ENCODE measurements at places on chromosomes 13 and 19.

GRCh38 chr19:45117671-45118070 lies 24.7 kb downstream of the PPP1R37 start:
- no peak for DNase-seq

DNA sequence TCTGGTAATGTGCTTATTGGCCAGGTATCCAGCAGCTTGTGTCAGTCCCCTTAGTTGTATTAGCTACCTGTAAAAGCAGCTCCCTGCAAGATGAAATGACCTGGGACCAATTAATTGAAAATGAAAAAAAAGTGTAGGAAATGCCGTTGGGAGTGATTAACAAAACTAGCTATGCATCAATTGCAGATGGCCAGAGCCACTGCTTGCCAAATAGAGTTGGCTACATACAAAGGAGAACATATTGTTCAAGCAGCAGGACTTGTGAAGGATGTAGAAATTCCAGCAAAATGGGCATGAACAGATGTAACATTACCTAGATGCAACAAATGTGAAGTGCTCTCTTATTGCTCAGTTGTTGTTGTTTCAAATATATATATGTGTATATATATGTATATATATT lies 300.5 kb downstream of the PCDH17 start:
- DNase-seq, result no peak

DNA sequence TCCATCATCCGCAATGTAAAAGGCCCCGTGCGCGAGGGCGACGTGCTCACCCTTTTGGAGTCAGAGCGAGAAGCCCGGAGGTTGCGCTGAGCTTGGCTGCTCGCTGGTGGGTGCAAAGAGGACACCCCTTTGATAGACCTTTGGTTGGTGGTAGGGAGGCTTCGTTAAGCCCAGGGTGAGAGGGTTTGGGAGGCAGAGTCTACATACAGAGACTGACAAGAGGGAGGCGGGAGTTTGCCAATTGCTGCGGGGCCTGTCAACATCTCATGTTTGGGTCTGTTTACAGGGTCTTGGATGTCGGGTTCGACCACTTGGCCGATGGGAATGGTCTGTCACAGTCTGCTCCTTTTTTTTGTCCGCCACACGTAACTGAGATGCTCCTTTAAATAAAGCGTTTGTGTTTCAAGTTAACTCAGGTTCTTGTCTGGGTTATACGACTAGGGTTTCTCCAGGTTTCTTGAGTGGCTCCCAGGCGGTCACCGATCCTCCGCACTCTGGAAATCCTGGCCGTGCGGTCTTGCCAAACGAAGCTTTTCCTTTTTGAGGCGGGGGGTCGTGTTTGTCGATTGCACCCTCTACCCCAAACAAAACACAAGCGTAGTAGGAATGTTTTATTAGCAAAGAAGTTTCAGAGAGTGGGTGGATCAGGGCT lies 816 bp downstream of the RPS28 start:
- no peak for DNase-seq

DNA sequence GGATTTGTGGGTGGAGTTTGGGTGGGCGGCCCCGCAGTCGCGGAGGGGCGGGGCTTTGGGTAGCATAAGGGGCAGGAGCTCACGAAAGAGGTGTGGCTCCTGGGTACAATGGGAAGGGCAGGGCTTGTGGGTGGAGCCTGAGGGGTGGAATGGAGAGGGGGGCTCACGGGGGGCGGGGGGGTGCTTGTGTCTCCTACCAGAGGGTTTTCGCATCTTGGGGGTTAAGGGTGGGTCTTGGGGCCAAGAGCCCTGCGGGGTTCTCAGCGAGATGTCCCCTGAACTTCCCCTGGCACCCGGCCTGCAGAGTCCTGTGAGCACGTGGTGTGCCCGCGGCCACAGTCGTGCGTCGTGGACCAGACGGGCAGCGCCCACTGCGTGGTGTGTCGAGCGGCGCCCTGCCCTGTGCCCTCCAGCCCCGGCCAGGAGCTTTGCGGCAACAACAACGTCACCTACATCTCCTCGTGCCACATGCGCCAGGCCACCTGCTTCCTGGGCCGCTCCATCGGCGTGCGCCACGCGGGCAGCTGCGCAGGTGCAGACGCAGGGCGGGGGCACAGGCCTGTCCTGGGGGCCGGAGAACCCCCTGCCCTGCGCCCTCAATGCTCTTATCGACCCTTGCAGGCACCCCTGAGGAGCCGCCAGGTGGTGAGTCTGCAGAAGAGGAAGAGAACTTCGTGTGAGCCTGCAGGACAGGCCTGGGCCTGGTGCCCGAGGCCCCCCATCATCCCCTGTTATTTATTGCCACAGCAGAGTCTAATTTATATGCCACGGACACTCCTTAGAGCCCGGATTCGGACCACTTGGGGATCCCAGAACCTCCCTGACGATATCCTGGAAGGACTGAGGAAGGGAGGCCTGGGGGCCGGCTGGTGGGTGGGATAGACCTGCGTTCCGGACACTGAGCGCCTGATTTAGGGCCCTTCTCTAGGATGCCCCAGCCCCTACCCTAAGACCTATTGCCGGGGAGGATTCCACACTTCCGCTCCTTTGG lies 5.1 kb downstream of the FSTL3 start:
- no peak for DNase-seq

DNA sequence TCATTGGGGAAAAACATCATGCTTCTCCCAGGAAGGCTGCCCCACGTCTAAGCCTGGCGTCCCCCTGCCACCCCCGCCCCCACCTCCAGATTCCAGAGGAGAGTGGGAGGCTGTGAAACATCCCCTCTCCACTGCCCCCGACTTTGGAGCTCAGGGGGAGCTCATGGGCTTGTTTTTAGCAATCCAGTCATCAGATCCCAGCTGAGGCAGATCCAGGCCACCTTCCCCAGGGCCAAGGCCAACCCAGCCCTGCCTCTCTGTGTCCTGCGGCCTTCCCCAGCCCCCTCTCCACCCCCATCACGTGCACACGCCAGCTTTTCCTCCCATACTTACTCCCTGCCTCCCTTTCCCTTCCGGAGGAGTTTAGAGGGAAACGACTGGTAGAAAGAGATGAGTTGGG lies 38.8 kb downstream of the SHISA2 start:
- no peak for DNase-seq

- no peak for DNase-seq
These were observed 665 bp downstream of the ZNF497 start for GRCh38 chr19:58361900-58362271.

DNA sequence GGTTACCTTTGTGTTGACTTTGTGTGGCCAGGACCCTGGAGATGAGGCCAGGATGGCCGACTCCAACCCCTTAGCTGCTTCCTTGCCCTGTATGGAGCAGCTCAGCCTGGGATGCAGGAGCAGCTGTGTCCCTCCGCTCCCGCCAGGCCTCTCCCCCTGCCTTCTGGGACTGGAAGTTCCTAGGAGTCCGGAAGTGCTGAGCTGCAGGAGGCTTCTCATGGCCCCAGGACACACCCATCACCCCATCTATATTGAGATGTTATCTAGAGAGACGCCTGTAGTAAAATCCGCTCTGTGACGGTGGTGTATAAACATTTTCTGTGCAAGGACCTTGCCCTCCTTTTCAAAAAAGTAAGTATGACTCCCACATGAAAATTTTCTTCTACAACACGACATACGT lies 27.0 kb downstream of the WTIP start:
- peak; percentile 62 for DNase-seq

GRCh38 chr19:373391-374182 lies 29.0 kb upstream of the MIER2 start:
- no peak for DNase-seq

GRCh38 chr19:39032063-39032918 lies at the start of gene FBXO27:
TSS of gene FBXO27 (minus strand) at chr19:39032549. CDS start at chr19:39032227, 322 bp downstream.
- no peak for DNase-seq

DNA sequence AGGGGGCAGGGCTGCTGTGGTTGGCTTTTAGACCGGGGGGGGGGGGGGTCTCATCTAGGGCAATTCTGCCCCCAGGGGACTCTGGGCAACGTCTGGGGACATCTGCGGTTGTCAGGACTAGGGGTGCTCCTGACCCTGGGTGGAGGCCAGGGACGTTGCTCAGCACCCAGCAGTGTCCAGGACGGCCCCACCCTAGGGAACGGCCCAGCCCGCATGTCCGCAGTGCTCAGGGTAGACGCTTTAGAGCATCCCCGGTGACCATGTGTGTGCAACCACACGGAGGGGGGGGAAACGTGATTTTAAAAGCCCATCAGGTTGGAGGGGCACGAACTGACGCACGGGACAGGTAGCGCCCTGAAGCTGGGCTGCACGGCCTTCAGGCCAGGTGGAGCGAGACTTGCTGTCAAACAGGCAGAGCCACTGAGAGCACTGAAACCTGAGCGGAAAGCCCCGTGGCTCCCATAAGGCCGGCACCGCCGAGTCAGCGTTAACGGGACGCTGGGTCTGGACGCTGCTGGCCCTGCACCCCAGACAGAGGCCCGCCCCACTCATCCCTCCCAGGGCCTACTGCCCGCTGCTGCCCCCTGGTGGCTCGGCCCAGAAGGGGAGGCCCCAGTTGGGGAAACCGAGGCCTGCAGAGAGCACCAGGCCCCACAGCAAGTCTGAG lies 8.3 kb downstream of the CACTIN start:
- peak; percentile 56 for DNase-seq

DNA sequence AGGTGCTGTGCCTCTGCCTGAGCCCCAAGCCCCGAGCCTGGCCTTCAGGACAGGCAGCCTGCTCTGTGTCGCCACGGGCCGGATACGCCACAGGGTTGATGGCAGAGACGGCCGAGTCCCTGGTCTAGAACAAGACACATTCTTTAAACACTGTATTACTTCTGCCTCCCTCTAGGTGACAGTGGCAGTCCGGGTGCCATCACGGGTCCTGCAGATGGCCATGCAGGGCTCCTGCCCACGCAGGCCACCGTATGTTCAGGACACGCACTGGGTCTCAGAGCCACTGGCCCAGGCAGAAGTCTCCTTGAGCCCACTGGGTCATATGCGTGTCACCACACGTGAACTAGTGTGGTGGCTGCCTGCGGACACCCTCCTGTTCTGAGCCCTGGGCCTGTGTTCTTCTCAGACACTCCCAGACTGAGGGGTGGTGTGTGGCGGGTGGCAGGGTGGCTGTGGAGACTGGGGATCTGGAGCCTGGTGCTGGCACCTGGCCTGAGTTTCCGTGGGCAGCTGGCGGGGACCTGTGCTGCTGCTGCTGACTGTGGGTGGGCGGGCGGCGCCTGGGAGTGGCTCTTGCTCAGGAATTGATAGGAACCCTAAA lies 4.4 kb downstream of the PLEKHJ1 start:
- DNase-seq, result no peak

- no peak for DNase-seq
These were observed 577.3 kb upstream of the GPC6 start for GRCh38 chr13:92649140-92649813.

GRCh38 chr13:67855741-67856238 lies 625.7 kb upstream of the PCDH9 start:
- no peak for DNase-seq

DNA sequence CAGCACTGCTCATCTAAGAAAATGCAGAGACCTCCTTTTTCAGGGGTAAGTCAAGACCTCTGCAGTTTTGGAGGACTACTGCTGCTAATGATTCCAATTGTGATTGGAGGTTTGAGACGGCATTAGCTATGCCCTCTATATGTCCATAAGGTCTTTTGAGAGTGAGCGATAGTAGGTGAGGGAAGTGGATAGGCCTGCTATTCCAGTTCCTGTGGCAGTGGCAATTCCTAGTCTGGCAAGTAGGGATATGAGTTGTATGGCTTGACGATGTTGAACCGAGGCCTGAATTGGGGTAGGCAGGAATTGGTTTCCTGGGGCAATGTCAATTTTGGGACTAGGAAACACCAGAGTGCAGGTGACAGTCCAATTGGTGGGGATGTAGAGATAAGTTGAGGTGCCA lies 913.1 kb upstream of the SLITRK5 start:
- no peak for DNase-seq

DNA sequence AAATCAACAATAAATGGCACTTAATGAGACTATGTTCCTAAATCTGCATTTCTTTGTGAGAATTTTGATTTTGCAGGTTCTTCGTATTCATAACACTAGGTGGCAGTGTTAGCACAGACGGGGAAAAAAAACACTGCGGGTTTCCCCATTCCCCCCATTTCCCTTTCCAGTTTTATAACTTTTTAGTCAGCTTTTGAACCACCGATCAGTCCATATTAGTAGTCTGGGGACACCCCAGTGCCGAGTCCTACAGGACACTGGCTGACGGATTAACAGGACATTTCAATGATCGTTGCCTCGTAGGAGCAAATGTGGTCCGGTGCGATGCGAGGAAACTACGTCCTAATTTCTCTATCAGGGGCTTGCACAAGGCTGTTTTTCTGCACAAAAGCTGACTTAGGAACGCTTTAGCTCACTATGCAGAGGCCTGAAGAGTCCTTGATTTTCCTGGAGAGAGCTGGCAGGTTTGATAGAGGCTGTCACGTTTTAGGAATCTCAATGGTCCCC lies 234.3 kb downstream of the LMO7 start:
- peak; percentile 38 for DNase-seq

DNA sequence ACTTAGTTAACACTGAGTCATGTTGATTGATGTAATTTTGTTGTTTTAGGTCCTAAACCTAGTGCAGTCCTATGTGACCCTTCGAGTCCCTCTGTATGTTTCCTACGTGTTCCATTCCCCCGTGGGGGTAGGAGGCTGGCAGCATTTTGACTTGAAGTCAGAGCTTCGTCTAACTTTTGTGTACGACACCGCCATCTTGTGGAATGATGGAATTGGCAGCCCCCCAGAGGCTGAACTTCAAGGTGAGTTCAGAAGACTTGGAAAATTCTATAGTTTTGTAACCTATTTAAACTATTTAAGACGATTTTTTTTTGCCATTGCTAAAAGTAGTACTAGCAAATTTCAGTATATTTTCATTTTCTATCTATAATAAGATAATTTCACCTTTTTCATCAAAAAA lies 117.9 kb downstream of the STOML3 start:
- peak; percentile 23 for DNase-seq

DNA sequence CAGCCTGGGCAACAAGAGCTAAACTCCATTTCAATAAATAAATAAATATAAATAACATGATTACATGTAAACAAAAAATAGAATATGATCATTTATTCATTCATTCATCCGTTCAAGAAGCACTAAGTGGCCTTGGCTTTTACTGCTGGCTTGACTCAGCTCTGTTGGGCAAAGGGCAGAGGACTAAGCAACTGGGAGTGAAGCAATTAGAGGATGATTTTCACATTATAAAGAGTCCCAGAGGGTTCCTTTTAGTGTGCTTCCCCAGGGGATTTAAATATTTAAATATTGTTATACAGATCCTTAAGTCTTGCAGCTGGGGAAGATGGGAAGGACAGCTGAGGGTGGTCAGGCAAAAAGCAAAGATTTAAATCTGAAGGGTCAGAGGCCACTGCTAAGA lies 34.9 kb upstream of the FLT1 start:
- no peak for DNase-seq

DNA sequence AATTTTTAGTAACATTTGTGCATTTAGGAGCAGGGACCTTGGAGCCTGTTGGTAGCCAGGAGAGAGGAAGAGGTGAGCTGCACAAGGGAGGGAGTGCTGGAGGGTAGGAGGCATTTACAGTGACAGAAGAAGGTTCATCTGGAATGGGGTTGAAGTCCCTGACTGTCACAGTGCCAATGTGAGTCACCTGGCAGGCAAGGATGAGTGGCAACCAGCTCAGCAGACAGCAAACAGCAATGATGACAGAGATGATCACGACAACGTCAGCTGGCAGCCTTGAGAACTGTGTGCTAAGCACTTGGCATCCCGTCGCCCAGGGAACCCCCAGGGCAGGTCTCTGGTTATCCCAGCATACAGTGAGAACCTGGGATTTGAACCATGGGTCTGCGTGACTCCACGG lies 2.6 kb downstream of the OR10H5 start:
- no peak for DNase-seq
